ENCODE measurements at places on chromosomes 7 and 10.
A peak's percentile ranks its signal among the peaks of the same experiment; 100 is the strongest.

GRCh38 chr7:28753613-28754012, 204.5 kb downstream of the TRIL start:
- DNase-seq = no peak

GRCh38 chr10:91511549-91512330, 101.6 kb downstream of the HECTD2 start:
- DNase-seq = no peak

DNA sequence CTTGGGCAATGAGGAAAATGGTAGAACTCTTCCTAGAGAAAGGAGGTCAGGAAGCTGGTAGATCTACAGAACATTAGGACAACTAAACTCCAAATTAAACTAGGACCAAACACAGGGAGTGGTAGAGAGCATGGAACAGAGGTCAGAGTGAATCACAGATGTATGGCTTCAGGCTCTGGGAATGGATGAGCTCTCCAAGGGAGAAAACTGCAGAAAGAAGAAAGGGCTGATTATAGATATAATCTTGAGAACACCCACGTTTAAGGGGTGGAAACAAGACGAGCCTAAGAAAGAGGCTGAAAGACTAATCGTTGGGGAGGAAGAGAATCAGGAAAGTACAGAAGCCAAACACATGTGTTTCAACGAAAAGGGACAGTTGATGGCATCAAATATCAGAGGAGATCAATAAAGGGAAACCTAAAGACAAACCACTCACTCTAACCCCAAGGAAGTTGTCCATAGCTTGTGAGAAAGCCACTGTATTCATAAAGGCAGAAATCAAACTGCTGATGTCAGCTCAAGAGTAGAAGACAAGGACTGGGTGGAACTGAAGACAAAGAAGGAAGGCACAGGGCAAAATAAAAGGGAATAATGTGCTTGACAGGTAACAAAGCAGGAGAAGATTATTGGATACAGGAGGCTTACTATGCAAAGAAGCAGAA, 41.4 kb downstream of the NUDCD3 start:
- DNase-seq = no peak

DNA sequence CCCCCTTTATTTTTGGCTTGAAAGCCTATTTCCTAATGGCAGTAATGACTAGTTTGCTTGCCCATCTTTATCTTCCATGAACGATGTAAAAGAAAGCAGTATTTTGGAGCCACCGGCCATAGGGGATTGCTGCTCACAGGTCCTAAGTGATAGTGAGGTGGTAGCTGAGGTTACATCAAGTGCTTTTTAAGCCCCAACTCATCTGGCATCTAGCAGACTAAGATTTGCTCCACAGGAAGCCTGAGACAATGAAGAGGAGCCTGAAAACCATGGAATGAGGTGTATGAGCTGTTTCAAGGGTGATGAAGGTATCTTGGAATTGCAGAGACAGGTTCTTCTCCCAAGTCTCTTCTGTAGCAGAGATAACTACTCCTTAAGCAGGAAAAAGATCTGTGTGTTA, 496.3 kb downstream of the XPNPEP1 start:
- no peak for DNase-seq

DNA sequence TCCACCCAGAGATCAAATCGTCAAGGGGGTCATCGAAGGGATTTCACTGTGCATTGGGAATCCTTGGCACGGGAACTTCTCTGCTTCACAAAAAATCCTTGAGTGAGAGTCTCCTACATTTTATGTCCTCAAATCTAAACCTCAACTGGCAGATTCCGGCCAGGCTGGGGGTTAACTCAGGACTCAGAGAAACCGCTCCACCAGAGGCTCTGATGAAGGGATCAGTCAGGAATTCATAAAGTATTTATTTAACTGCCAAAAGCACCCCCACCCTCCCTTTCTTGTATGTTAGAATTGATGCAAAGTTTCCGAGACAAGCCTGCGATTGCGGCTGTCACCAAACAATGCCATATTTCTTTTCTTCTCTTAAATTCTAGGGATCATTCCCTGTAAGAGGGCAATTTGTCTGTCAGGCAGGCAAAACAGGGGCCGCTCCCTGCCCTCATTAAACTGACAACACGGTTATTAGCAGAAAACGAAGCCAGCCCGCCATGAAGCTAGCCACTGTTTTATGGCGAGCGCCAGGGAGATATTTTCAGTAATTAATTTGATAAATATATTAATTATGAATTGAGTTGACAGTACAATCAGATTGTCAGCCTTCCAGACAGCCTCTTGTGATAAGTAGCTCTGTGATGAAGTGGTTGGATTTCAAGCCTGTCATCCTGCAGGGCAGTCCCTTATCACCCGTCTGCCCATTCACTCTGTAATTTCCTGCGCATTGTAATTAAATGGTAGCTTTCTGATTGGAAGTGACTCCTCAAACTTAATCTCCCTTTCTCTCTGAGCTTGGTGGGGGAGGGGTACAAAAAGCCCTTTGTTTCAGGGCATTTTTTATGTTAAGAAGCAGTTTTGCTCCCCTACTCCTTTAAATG, 153.0 kb upstream of the GPR26 start:
- no peak for DNase-seq

DNA sequence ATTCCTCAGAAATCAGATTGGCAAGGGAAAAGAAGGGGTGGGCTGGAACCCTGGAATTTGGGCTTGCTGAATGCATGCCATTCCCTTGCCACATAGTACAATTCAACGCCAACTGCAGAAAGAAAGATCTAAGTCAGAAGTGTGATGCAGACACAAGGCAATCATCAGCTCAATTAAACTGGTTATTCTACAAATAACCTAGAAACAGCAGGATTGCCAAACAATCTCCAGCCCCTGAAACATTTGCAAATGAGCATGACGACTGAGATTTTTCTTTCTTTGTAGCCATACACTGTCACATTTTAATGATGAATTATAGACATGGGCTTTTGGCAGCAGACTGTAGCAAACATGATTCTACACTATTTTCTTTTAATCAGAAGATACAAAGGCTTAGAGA, 16.5 kb upstream of the CREB5 start:
- DNase-seq = no peak

DNA sequence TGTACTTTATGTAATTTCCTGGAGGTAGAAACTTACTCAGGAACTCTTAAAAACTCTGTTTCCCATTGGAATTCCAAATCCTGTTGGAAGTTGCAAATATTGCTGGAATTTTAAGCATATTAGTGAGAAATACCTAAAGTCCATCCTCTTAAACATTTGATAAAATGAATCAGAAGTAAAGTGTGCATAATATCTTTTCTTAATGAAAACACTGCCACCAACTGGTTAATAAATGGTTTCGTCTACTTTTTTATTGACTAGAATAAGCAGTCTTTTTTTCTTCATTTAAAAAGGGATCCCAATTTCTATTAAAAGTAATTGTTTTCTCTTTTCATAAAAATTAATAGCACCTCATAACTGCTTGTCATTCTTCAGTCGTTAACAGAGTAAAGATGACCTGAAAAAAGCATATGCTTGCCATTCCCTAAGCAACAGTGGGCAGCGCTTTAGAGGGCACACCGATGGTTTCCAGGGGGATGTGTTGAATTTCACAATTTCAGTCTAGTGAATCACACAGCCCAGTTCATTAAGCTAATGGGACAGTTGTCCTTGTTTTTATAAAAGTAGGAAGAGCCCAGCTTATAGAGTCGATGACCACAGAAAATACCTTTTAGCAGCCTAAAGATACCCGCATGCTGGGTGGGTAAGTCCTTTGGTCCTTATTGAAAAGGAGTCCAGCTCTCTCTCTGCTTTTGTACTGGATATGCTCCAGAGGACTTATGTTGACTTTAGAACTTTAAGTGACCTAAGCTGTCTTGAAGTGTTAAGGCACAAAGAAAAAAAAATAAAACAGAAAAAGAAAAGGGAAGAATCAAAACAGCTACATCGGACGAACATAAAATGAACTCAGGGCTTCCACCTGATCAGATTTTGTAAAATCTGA, 28.5 kb downstream of the NPS start:
- no peak for DNase-seq

- DNase-seq = no peak
Observed at GRCh38 chr10:51382181-51382580, 307.9 kb downstream of the PRKG1 start.

- no peak for DNase-seq
Observed at GRCh38 chr10:6514180-6514579, 65.9 kb downstream of the PRKCQ start.

DNA sequence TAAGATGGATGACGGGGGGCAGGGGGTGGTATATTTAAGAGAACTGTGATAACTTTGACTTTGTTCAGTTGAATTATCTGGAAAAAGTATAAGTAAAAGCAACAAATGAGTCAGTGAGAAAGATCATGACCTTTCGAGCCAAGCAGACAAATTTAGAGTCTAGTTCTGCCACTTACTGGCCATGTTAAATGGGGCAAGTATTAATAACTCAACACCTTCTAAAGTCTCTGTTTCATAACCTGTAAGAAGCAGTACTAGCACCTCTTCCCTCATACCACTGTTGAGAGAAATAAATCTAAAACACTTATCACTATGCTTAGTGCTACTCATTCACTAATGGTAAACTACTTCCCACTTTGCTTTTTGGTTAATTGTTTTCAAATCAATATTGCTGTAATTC, 604.4 kb upstream of the LRRN3 start:
- no peak for DNase-seq

- no peak for DNase-seq
Observed at GRCh38 chr7:54116956-54117355, 425.2 kb upstream of the VSTM2A start.

DNA sequence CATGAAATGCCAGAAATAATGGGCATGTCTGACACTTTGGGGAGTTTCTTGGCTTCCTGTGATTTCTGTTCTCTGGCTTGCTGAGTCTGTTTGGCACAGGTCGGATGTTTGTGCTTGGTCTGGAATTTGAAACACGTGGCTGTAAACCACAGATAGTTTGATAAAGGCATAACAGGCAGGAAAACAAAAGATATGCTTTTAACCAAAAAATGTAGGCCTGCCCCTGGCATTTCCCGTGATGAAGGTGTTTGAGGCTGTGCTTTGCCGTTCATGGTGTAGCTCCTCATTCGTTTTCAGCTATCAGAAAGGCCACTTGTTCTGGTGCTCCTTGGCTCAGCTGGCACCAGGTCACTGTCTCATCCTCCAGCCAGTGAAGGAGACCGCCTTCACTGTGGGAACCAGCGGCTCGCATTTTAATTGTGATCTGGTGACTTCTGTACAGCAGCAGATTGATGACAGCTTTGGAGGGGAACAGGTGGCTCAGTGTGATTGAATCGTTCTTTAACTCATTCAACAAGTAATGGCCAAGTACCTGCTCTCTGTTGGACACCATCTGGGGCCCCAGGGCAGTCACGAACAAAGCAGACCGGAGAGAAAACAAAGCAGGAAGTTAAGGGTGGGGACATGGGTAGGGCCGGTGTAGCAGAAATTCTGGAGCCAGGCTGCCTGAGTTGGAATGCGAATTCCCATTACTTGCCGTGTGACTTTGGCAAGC, 111.5 kb downstream of the CCNY start:
- DNase-seq = peak; percentile 10
